Astrocyte (in vitro differentiated cells and primary cell): ENCODE measurements at places on chromosomes 16 and 17. TPM values are rescaled to one million over a fixed set of nuclear protein-coding genes. Genes with fewer than 3 reads are reported as not detected.

- no peak overlapping the region for H3K4me3 ChIP-seq
- no peaks in the 10 kb centered on the region for H3K27me3 ChIP-seq
- no peaks in the 10 kb centered on the region for H3K4me1 ChIP-seq
- H3K36me3 ChIP-seq = no peaks in the 10 kb centered on the region
- DNase-seq = no peak
Measured at GRCh38 chr17:51487947-51488346, 227.6 kb downstream of the UTP18 start.

- no peak overlapping the region for H3K27ac ChIP-seq
- H3K27me3 ChIP-seq = no peaks in the 10 kb centered on the region
- no peak for DNase-seq
- no peaks in the 10 kb centered on the region for H3K4me1 ChIP-seq
- no peak overlapping the region for H3K4me3 ChIP-seq
Measured at GRCh38 chr17:73592079-73592415, 52.2 kb downstream of the SDK2 start.

- no peaks in the 10 kb centered on the region for H3K36me3 ChIP-seq
- H3K27me3 ChIP-seq = peaks cover 6% of the 10 kb centered on the region
- peaks cover 12% of the 10 kb centered on the region for H3K4me1 ChIP-seq
- DNase-seq = no peak
Measured at GRCh38 chr16:3193221-3194212, 5.5 kb downstream of the OR1F1 start.

The RAD51C gene
- 9.1 and 9.4 TPM in 2 replicates for total RNA-seq
